ENCODE measurements at places on chromosomes 2 and 18. TPM values are rescaled to one million over a fixed set of nuclear protein-coding genes. Genes with fewer than 3 reads are reported as not detected.

DNA sequence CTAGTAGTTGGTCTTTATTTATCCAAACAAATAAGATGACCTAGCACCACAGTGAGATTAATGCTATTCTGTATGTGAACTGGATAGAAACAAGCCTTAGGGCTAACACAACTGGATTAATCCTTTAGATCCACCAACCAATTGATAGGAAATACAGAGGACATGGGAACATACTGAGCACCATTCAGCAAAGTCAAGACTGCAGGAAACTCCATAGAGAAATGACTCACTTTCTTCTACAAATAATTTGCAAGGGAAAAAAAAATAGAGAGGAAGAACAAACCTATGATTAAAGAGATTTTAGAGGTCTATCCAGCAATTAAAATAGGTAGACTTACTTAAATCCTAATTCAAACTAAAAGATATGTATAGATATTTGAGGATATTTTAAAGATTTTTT, 23.9 kb downstream of the WDFY1 start:
- DNase-seq, result no peak

DNA sequence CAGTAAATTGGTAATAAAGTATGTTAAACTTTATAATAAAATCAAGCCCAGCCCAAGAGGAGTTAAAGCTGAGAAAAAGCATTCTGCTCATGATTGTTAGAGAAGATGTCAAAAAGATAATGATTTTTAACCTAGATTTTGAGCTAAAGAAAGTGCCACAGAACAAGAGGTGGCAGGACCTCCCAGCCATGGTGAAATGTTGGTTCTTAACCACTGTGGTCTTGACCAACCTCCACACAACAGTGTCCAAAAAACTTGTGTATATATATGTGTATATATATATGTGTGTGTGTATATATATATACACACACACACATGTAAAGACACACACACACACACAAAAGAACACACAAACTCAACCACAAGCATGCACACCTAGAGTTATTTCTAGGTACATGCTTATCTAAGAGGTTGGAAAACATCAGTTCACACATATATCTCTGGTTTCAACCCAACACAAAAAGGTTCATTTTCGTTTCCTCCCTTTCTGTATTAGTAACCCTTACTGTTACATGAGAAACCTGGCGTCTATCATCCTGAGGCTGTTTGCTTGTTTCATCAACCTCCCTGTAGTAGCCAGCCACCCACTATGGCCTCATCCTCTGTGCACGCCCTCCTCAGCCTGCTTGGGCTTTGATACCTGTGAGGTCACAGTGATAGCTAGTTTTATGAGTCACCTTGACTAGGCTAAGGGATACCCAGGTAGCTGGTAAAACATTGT, 631.8 kb upstream of the ID2 start:
- no peak for DNase-seq

DNA sequence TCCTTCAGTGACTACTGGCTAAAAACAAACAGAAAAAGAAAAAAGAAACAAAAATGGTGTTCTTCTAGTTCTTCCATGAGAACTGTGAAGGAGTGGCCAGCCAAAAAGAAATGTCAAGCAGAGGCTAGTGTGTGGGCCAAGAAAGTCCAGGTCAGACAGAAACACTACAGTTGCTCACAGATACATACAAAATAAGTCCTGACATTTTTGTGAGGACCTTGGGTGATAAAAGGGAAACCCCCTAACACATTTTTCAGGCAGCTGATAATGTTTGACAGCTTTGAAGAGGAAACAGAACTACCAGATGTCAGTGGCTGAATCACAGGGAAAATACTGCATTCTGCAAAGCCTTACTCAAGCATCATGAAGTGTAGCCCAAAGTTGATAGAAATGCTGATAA, 28.1 kb downstream of the ARHGAP25 start:
- DNase-seq, result no peak

GRCh38 chr2:152467677-152468410, 132.9 kb downstream of the FMNL2 start:
- no peak for DNase-seq

NTSR2 gene
- total RNA-seq, result not detected

KLHL14 gene
- not detected for total RNA-seq
